ENCODE measurements at places on chromosomes 16 and 17. TPM values are rescaled to one million over a fixed set of nuclear protein-coding genes. Genes with fewer than 3 reads are reported as not detected.

Gene TPSB2
- not detected for total RNA-seq

Gene SLFN12L
- not detected for total RNA-seq

Gene TCAP
- 1.9 TPM for total RNA-seq

Gene CXCL16
- total RNA-seq = 2.2 TPM

Gene TOB1
- total RNA-seq = 25.9 TPM

Gene FBXO39
- not detected for total RNA-seq

Gene MPO
- total RNA-seq = not detected

Gene PIK3R6
- not detected for total RNA-seq

GRCh38 chr17:58314706-58315015, 13.9 kb downstream of the TSPOAP1 start:
- H3K27ac ChIP-seq = no peak overlapping the region
- H3K4me1 ChIP-seq = peaks cover 5% of the 10 kb centered on the region
- peaks cover 4% of the 10 kb centered on the region for H3K36me3 ChIP-seq
- DNase-seq = no peak
- H3K27me3 ChIP-seq = no peaks in the 10 kb centered on the region

GRCh38 chr17:16378636-16379282, 2.1 kb upstream of the UBB start:
- H3K4me1 ChIP-seq = peaks cover 8% of the 10 kb centered on the region
- no peaks in the 10 kb centered on the region for H3K27me3 ChIP-seq
- no peak overlapping the region for H3K4me3 ChIP-seq

DNA sequence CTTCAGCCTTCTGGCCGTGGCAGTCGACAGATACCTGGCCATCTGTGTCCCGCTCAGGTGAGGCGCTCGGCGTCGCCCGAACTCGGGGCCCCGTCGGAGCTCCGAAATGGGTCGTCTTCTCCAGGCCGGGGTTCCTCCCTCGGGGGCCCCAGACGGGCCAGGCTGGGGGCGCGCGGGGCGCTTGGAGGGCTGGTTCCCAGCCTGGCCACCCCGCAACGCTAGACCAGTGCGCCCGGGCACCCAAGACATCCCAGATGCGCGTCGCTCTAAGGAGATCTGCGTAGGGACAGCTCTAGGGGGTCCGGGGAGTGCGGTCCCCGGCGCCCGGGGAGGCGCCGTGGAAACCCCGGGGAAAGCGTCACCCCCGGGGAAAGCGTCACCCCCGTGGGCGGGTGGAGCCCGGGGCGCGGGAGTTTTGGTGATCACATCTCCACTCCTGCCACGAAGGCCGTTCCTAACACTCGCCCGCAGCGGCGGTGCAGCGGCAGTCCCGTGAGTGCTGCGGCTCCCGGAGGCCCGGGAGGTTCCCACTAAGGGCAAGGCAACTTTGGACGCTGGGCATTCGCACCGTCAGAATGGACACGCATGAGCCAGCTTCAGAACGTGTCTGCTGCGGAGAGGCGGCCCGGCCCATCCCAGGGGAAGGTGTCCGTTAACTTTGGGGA, 729 bp downstream of the ADORA2B start:
- no peak overlapping the region for H3K4me3 ChIP-seq
- H3K4me1 ChIP-seq = no peaks in the 10 kb centered on the region
- H3K27me3 ChIP-seq = no peaks in the 10 kb centered on the region
- H3K27ac ChIP-seq = no peak overlapping the region
- no peak for DNase-seq

DNA sequence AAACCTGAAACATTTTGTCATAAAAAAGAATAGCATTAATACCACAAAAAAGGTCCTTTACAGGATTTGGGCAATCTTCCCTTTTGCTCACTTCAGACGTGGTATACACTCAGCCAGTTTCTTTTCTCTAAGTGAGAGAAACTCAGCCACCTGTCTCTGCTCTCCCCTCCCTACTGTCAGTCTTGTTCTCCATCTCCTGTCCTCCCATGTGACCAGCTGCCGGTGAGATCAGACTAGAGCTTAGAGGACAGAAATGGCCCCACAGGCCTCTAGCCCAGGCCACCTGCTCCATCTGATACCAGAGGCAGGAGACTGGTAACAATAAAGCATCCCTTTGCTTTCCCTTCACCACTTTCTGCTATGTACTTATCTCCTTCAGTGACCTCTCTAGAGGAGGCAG, 34.9 kb downstream of the CMC2 start:
- H3K4me1 ChIP-seq = no peaks in the 10 kb centered on the region
- no peaks in the 10 kb centered on the region for H3K36me3 ChIP-seq
- no peak for DNase-seq
- H3K27ac ChIP-seq = no peak overlapping the region

DNA sequence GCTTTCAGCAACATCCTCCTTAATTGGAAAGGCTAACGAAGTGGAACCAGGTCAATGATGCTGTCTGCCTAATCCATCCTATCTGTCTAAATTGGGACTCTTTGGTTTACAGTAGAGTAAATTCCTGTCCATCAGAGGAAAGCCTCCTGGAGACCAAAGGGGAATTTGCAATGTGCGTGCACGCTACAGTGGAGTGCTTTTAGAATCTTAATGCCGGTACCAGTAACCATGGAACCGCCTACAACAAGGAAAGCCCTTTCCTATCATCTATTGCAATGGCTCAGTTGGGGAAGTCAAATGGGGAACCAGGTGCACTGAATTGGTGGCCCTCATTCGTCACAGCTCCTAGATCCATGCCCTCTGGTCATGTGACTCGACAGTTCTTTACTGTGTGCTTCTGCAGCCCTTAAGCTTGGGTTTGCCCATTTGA, 110.1 kb downstream of the XYLT1 start:
- no peak overlapping the region for H3K27ac ChIP-seq
- H3K4me3 ChIP-seq = no peak overlapping the region
- no peaks in the 10 kb centered on the region for H3K36me3 ChIP-seq
- DNase-seq = peak; percentile 56
- no peaks in the 10 kb centered on the region for H3K27me3 ChIP-seq
- H3K4me1 ChIP-seq = peaks cover 47% of the 10 kb centered on the region

DNA sequence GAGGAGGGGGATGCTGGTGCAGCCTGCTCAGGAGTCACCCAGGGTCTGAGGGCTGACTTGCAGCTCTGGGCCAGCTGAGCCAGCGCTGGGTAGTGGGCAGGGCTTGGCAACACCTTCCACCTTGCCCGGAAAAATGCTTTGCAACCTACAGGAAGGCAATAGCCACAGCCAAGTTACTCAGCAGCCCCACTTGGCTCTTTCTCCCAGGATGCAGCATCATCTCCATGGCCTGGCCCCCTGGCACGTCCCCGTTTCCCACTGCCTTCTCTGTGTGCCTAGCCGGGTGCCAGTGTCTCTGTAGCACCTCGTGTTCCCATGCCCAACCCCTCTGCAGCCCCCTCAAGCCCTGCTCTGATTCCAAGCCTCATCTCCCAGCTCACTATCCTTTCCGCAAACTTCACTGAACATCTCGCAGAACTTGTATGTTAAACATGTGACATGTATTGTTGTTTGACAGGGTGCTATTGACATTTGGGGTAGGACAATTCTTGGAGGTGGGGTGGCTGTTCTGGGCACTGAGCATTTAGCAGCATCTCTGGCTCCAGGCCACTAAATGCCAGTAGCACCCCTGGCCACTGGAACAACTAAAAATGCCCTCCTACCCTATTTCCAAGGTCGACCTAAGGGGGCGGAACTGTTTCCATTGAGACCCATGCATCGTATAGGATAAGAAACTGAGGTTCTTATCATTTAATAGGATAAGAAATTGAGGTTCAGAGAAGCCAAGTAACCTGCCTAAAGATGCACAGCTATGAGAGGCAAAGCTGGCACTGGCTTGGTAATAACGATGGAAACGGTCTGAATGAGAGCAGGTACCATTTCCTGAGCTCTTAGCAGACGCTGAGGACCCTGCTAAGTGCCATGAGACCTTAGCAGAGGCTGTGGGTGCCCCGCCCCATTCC, 12.2 kb downstream of the DEXI start:
- H3K27me3 ChIP-seq = no peaks in the 10 kb centered on the region
- H3K4me1 ChIP-seq = peaks cover 33% of the 10 kb centered on the region
- no peak for DNase-seq
- peaks cover 8% of the 10 kb centered on the region for H3K36me3 ChIP-seq
- peak overlapping the region; percentile 58 for H3K27ac ChIP-seq

DNA sequence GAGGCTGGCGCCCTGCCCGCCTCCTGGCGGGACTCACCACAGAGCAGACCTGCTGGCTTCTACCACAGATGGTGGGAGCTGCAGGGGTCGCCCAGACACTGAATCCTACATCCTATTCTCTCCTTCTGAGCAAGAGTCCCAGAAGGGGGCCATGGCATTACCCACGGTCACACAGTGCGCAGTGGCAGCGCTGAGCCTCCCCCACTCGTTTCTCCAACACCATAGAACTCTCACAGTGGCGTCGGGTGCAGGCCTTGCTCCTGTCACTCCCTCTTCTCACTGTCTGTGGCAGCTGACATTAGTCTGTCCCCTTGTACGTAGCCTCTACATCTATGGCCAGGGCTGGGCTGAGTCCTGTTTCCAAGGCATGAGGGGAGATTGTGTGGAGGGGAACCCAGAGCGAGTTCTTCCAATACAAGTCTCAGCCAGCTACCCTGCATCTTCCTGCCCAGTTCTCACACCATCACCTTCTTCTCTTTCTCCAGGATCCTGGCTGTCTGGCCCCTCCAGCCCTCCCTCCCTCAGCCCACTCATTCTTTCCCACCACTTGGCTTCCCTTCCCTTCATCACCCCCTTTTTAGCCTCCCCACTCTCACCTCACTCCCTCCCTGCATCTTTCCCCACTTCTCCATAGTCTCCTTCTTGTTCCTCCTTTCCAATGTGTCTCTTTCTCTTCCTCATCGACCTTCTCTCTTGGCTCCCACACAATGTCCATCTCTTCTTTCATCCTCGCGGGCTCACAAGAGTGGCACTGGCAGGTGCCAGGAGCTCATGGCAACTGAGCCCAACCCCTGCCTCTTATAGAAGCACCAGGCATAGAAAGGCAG, 5.9 kb downstream of the UBTF start:
- DNase-seq = no peak
- H3K4me1 ChIP-seq = peaks cover 35% of the 10 kb centered on the region
- peaks cover 54% of the 10 kb centered on the region for H3K36me3 ChIP-seq
- H3K27ac ChIP-seq = no peak overlapping the region
- no peak overlapping the region for H3K4me3 ChIP-seq

DNA sequence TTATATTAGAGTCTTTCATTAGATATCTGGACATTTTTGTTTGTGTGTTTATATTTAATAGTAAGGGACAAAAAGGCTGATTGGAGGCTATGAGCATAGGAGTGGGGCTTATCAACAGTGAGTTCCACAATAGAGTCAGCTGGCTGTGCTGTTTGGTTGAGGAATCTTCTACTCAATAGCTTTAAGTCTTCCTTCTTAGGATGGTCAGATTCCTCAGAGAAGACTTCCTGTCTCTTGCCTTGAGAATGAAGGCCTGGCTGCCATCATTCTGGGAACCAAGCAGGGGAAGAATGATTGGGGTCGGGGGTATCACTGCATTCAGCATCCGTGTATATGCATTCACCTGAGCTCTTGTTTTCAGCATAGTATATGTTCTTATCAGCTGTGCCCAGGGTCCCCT, 31.9 kb upstream of the ABCC11 start:
- no peaks in the 10 kb centered on the region for H3K4me1 ChIP-seq
- H3K4me3 ChIP-seq = no peak overlapping the region
- H3K27me3 ChIP-seq = no peaks in the 10 kb centered on the region
- H3K27ac ChIP-seq = no peak overlapping the region
- no peak for DNase-seq
- H3K36me3 ChIP-seq = peaks cover 43% of the 10 kb centered on the region

DNA sequence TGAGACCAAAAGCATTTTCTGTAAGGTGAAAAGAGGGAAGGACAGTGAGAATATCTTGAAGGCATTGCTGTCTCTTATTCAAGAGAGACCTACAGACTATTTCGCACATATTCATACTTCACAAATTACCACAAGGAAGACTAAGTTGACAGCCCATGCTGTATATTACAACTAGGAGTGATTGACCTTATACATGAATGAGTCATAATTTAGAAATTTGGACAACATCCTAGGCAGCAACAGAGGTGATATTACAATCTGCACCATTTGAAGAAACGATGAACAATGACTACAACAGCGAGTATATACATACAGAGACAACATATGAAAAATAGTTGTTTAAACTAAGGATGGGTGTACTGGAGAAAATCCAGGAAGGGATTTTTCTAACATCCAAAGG, 971.7 kb downstream of the CDH11 start:
- no peak for DNase-seq
- no peaks in the 10 kb centered on the region for H3K27me3 ChIP-seq
- H3K27ac ChIP-seq = no peak overlapping the region
- H3K4me1 ChIP-seq = peaks cover 37% of the 10 kb centered on the region
- peaks cover 3% of the 10 kb centered on the region for H3K36me3 ChIP-seq

DNA sequence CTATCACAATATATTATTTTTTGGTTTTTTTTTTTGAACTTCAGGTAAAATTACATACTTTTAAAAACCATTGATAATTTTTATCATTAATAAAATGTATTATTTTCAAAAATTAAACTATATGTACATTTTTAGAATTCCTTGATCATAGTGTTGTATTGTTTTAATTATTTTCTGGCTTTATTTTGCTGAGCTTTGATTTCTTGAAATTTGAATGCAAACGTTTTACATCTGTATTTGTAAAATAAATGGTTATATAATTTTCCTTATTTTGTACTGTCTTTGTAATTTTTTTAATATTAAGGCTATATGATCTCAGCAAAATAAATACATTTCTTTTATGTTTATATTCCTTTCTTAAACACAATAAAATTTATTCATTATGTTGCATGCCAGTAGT, 125.6 kb downstream of the KIF2B start:
- DNase-seq = no peak
- no peak overlapping the region for H3K4me3 ChIP-seq
- no peak overlapping the region for H3K27ac ChIP-seq
- H3K4me1 ChIP-seq = no peaks in the 10 kb centered on the region
- no peaks in the 10 kb centered on the region for H3K36me3 ChIP-seq
- H3K27me3 ChIP-seq = no peaks in the 10 kb centered on the region

DNA sequence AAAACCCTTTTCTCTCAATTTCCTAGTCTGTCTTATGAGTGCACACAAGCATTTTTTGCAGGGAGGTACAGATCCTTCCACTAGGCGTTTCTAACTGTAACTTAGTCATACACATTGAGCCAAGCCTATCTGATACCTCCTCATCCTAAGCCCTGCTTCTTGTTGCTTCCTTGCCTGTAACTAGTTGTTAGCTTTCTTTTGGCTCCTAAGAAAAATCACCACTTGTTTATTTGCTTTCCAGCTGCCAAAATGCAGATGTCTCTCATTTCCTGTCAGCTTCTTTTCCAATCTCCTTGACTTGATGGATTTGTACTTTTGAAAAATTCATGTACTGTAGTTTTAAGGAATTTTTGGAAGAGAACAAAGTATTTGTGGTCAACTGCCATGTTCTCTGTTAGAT, 73.7 kb downstream of the TNRC6C start:
- H3K27me3 ChIP-seq = no peaks in the 10 kb centered on the region
- H3K36me3 ChIP-seq = no peaks in the 10 kb centered on the region
- H3K4me3 ChIP-seq = no peak overlapping the region
- H3K27ac ChIP-seq = no peak overlapping the region
- no peaks in the 10 kb centered on the region for H3K4me1 ChIP-seq
